ENCODE measurements at places on chromosomes 5 and 9.

DNA sequence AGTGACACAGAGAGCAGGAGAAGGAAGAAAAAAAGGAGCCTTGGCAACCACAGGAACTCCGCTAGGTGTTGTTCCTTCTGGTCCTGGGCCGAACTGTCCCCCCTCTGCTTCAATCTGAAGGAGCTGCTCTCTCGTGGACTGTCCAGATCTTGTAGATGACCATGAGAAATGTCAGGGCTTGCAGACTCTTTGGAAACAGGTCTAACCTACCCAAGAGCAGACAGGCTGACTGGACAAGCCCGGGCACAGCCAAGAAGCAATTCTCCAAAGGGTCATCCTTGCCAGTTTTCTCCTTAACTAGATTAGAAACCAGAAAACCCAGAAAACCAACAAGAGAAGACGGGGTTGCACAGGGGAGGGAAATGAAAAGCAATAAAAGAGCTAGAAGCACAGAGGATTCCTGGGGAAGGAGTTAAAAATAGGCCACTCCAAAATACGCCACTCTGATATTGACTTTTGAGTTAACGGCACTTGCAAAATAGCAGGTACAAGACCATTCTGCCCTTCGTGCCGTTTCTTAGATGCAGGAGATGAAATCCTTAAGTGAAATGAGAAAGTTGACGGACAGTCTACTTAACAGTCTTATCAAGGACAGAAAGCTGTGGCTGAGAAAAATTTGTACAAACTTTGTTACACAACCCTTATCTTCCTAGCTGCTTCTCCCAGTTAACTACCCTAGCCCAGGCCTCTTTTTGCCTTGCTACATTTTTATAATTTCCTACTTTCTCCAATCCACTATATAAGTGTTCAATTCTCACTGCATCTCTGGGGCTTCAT is 5.8 kb downstream of the GCNT4 start:
- no peak for DNase-seq

GRCh38 chr5:160092960-160093707 is 26.1 kb downstream of the PWWP2A start:
- DNase-seq, result no peak

GRCh38 chr9:17955409-17955808 is 376.5 kb downstream of the SH3GL2 start:
- DNase-seq, result no peak

- DNase-seq, result no peak
Observed at GRCh38 chr5:81547001-81547400, 153.1 kb upstream of the ACOT12 start.

DNA sequence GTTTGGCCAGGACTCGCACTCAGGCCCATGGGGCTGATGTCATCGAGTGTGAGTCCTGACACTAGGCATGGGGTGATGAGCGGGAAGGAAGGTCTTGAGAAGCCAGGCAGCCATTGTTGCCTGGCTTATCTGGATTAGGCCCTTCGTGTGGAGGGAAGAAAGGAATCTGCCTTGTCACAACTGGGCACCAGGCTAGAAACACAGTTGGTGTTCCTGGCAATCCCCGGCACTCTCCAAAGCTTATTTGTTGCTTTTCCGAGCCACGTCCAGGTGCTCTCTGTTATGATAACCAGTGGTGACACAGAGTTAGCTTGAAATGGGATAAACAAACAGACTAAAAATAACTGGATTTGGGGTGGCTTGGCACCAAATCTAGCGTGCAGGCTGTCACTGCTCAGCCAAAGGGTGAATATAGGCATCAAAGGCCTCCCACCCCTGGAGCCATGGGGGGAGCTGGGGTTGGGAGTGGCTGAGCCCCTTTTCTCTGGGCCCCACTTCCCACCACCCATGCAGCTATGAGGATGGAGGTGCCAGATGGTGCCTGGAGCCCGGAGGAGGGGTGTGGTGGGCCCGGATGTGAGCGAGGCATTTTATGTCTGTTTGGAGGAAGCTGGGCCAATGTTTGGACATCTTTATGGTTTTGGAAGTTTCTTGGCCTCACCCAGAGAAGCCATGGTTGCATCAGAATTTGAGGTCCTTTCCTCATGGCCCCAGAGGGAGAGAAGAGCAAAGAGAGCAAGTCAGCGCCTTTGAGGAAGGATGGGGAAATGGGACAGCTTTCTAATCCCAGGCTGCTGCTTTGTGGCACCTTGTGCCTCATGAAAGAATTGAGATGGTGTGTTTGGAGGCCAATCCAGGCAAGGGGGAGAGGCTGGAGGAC is 98.0 kb upstream of the PITX1 start:
- DNase-seq, result no peak

GRCh38 chr9:98609646-98610045 is 99.1 kb downstream of the GABBR2 start:
- DNase-seq, result no peak

GRCh38 chr5:119631660-119632059 is 2.3 kb downstream of the FAM170A start:
- DNase-seq, result no peak

All from activated effector memory CD4-positive, alpha-beta T cell treated with anti-CD3 and anti-CD28 coated beads, Interleukin-2, amount 50 U/mL, for 16 hours (primary cell).